CD4-positive, alpha-beta T cell treated with Interleukin-17A for 1 hour (primary cell): ENCODE measurements at places on chromosomes 4 and X.
A peak's percentile ranks its signal among the peaks of the same experiment; 100 is the strongest.

DNA sequence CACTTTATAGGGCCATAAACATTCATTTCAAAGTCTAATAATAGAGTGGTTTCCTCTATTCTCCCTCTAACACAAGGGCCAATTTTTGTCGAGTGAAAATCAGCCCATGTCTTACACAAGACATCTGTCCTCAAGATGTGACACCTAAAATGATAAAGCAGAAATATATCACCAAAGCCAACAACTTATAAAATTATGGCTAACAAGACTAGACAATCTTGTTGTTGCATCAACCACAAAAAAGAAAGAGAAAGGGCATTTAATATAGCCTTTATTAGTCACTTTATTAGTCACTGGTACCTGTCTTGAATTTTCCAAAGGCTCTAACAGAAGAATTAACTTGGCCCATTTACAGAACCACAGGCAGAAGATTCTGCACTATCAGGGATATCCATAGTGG is 161.6 kb downstream of the SMIM20 start:
- DNase-seq, result peak; percentile 23

DNA sequence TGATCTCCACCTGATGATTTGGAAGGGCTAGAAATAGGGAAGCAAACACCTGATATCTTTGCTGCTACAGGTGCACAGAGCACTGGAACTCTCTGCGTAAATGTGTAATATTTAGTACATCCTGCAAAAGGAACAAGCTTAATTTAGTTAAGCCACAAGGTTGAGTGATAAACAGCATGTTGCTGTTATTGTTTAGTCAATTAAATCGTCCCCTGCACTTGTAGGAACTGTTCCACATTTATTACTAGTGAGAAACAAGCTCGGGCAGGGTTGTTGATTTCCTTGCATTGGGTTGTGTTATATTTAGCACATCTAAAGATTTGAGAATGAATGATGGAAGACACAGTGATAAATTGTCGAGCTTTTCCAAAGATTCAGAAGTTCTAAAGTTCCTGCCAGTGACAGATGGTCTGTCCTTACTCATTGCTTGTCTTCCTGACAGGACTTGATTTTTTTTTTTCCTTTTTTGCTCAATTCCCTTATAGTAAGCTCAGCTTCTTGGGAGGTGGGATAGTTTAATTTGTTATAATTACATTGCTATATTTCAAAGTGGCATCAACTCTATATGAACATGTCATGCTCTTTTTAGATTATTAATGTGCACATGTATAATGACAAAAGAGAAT is 627.0 kb upstream of the ATOH1 start:
- DNase-seq, result no peak

DNA sequence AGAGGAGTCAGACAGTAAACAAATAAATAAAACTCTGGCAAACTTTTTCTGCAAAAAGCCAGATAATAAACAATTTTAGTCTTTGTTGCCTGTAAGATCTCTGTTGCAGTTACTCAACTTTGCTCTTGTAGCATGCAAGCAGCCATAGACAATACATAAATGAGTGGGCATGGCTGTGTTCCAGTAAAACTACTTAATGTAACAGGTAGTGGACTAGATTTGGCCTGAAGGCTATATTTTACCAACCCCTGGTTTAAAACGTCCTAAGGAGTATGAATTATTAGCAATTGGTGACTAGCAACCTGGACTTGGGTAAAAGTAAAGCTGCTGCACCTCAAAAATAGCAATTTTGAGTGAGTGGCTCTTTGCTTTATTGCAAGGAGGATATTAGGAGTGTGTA is 30.9 kb downstream of the SLAIN2 start:
- DNase-seq, result no peak

DNA sequence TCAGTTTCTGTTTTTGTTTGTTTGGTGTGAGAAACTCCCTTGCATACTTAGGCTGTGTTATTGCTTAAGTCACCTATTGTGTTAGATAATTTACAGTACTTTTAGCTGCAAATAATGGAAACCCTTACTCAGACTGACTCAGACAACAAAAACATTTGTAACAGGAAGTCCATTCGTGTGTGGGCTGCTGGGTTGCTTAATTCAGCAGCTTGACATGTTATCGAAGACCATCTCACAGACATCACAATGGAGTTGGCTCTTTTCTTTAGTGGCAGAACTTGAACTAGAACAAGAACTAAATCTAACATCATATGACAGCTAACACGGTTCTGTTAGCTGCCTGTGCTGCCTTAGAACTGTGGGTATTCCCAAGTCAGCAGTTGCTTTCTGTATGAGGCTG is 9.9 kb upstream of the GABRE start:
- no peak for DNase-seq

DNA sequence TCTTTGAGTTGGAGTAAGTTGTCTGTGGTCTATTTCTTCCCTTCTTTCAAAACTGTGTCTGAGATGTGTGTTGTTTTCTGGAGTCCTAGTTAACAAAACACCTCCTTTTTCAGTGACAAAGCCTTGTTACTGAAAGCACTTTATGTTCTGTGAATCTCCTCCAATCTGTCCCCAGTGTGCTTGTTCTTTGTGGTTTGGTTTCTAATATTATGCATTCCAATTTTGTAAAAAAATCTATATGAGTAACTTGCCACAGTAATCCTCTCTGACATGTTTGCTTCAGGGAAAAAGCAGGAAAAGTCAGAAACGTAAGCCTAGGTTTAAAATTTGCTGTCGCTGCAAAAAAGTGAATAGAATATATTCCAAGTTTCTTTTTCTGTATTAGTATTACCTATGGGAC is 12.4 kb downstream of the PRRG1 start:
- no peak for DNase-seq

DNA sequence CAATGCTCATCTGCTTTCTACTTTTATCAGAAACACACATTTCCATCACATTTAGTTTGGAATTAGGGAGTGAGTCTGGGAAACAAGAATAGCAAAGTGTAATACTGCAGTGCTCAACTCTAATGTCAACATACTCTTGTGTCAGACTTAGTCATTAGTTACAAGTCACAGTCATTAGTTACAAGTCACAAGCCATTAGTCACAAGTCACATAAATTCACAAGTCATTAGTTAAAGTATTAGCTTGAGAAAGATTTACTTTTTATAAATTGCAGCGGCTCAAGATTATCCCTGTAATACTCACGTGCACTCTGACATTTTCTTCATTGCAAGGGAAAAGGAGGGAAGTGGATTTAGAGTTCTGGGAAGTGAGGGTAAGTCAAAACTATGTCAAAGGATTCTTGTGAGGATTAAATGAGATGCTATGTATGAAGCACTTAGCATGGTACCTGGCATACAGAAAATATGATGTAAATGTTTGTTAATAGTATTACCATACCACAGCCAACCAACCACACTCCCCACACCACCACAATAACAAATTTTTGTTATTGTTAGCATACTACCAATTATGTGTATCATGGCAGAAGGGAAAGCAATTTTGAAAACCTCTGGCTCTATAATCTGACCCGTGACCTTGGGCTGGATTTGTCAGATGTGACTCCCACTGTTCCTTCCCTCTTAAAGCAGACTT is 116.6 kb downstream of the ARHGAP24 start:
- DNase-seq, result no peak

DNA sequence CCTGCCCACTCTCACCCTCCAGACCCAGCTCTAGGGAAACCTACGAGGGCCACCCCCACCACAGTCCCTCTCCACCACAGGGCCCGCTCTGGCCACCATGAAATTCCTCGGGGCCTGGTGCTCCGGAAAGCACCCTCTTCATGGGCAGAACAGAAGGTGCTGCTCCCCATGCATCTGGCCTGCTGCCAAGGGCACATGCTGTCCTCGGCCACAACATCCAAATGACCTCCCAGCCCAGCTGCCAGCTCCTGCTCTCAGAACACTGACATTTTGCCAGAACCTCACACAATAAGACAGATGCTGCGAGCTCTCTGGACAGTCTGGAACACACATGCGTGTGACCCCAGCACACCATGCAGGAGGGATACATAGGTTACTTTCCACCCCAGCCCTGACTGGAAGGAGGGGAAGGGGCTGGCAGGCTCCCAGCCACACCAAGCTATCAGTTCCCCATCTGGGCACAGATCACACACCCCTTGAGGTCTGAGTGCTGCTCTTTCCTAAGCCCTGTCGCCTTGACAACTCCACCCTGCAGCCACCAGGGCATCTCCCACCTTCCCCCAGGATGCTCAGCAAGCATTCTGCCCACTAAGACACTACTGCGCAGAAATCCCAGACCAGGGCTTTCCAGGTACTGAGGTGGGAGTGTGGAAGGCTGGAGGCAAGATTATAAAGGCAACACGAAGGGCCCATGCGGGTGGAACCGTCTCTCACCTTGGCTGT is 5.8 kb downstream of the CCNQ start:
- DNase-seq, result no peak

GRCh38 chr4:1365271-1366178 is 18.5 kb downstream of the UVSSA start:
- no peak for DNase-seq
